ENCODE measurements at places on chromosomes 3 and 15. TPM values are rescaled to one million over a fixed set of nuclear protein-coding genes. Genes with fewer than 3 reads are reported as not detected.

- no peaks in the 10 kb centered on the region for H3K36me3 ChIP-seq
- no peaks in the 10 kb centered on the region for H3K4me1 ChIP-seq
- DNase-seq, result no peak
- no peak overlapping the region for H3K4me3 ChIP-seq
- no peaks in the 10 kb centered on the region for H3K27me3 ChIP-seq
Measured at GRCh38 chr3:110925798-110926197, 145.8 kb upstream of the NECTIN3 start.

DNA sequence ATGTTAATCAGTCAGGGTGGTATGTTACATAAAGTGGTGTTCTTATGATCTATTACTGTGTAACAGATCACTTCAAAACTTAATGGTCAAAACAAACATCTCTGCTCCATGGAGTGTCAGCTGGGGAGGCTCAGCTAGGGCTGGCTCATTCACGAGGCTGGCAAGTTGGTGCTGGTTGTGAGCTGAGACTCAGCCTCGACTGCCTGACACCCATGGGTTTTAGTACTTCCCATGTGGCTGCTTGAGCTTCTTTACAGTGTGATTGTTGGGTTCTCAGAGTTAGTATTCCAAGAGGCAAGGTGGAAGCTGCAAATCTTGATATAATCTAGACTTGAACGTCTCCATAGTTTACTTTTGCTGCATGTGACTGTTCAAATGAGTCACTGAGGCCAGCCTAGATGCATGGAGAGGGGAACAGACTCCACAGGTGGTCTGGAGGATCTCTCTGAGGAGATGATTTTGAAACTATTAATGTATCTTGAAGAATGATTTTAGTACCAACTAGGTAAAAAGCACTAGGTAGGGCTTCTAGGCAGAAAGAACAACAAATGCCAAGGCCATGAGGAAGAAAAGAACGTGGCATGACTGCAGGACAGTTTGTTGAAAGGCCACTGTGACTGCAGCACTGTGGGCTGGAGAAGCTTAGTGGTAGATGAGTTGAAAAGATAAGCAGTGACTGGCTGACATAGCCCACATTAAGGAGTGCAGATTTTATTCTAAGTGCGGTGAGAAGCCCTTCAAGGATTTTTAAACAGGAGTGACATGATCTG, 281.1 kb upstream of the PROK2 start:
- no peaks in the 10 kb centered on the region for H3K4me1 ChIP-seq
- H3K4me3 ChIP-seq, result no peak overlapping the region
- no peak overlapping the region for H3K27ac ChIP-seq
- no peaks in the 10 kb centered on the region for H3K36me3 ChIP-seq

- H3K27ac ChIP-seq, result no peak overlapping the region
- DNase-seq, result peak; percentile 43
- no peak overlapping the region for H3K4me3 ChIP-seq
- peaks cover 23% of the 10 kb centered on the region for H3K27me3 ChIP-seq
Measured at GRCh38 chr3:147377412-147378367, 28.7 kb downstream of the ZIC4 start.

DNA sequence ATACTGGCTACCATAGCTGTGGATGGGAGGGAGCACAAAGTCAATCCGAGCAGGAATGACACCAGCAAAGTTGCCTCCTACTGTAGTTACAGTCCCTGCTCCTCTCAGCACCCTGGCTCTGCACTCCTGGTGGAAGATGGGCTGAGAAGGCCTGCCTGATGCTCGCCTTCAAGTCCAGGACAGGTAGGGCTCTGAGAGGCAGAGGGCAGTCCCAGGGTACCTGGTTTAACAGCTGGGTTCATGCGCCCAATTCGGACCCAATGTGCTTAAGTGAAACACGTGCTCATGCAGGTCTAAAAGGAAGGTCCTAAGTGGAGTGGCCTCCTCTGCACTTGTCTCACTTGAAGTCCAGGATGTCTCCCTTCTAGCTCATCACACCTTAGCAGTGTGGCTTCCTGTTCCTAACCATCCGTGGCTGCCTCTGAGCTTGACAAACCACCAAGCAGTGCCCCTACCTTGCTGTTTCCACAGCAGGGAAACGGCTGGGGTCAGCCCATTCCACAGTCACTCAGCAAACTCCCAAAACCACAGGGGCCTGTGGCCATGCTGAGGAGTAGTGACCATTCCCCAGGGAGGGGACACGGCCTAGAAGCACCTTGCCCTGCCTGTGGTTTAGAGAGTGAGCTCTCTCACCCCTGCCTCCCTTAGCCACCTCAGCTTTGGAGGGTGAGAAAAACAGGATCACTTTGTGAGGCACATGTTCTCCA, 3.9 kb upstream of the MUSTN1 start:
- no peaks in the 10 kb centered on the region for H3K36me3 ChIP-seq
- no peak overlapping the region for H3K4me3 ChIP-seq
- no peak overlapping the region for H3K27ac ChIP-seq
- H3K4me1 ChIP-seq, result peaks cover 22% of the 10 kb centered on the region

DNA sequence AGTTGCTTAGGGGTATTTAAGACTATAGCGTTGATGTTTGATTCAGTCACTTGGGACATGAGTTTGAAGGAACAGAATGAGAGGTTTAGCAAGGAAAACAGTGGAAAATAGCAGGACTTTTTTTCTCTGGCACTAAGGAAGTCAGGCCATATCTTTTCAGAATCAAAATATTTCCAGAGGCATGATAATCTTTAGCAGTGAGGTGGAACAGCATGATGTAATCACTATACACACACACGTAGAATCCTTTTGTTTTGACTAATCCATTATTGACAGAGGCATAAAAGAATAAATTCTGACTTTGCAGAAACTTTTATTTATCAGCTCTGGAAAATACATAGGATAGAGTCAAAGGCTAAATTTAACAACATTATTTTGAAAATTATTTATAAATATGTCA, 174.1 kb downstream of the ZPLD1 start:
- H3K4me3 ChIP-seq, result no peak overlapping the region
- H3K27me3 ChIP-seq, result no peaks in the 10 kb centered on the region
- no peak for DNase-seq
- no peaks in the 10 kb centered on the region for H3K4me1 ChIP-seq

GRCh38 chr3:79167651-79168416, 600.0 kb downstream of the ROBO1 start:
- no peaks in the 10 kb centered on the region for H3K27me3 ChIP-seq
- H3K27ac ChIP-seq, result no peak overlapping the region
- H3K4me3 ChIP-seq, result no peak overlapping the region

The C3orf49 gene
- total RNA-seq, result not detected

DNA sequence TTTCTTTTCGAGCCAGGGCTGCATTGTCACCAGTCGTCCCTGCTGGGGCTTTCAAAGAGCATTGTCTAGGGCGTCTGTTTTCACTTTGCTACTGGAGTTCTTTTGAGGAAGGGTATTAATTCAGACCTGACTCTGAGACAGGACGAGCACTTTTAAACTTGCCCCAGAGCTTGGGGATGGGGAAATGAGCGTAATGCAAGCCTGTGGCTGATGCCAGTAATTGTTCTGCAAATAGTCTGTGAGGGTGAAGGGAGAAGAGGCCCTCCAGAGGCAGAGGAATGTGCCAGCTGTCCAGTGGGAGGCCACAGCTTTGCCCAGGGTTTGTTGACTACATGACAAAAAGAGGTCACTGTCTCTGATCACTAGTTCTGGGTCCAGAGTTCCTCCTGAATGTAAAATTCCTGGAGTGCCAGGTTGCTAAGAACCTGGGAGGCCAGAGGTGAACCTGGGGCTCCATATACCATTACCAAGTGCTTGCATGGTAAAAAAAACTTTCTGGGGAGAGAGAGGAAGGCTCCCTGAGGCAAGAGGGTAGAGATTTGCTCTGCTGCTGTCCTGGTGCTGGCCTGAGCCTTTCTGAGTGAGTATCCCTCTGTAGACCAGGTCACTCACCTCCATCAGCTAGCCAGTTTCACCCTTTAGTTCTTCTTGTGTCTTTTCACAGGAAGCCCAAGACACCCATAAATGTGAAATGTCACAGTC, 14.8 kb downstream of the EEFSEC start:
- no peak overlapping the region for H3K4me3 ChIP-seq
- DNase-seq, result no peak
- H3K36me3 ChIP-seq, result no peaks in the 10 kb centered on the region
- no peaks in the 10 kb centered on the region for H3K27me3 ChIP-seq
- H3K27ac ChIP-seq, result no peak overlapping the region

DNA sequence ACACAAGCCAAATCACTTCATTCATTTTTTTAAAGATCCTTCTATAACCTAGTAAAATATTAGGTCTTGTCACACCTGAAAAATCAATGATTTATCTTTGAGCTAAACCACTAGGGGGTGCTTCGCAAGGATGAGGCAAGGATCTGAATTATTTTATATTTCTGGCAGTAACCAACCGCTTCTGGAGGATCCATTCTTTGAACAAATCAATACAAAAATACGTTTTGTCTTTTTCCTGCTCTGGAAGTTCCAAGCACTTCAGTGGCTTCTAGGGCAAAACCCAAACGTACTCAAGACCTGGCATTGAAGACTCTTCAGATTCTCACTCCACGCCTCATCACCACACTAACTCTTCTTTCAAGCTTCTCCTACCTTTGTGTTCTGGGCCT, 486 bp downstream of the LSG1 start:
- DNase-seq, result no peak
- no peaks in the 10 kb centered on the region for H3K27me3 ChIP-seq
- no peaks in the 10 kb centered on the region for H3K36me3 ChIP-seq

DNA sequence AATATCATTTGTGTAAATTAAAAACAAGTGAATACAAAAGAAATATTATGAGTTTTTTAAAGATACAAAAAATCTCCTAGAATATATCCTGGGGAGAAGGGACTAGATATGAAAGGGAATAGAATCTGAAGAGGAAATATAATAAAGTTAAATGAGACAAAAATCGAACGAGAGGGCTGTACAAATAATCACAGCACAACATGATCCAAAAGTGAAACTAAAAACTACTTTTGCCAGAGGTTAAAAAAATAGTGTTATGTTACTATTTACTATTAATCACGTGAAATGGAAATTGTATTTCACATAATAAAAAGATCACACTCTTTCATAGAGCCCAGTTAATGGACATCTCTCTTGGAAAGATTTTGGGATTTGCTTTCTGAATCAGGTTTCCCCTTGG, 28.6 kb downstream of the CGGBP1 start:
- H3K27ac ChIP-seq, result no peak overlapping the region
- H3K36me3 ChIP-seq, result no peaks in the 10 kb centered on the region
- H3K4me1 ChIP-seq, result peaks cover 13% of the 10 kb centered on the region
- DNase-seq, result no peak

- no peaks in the 10 kb centered on the region for H3K36me3 ChIP-seq
- H3K27me3 ChIP-seq, result no peaks in the 10 kb centered on the region
- no peak overlapping the region for H3K4me3 ChIP-seq
- H3K27ac ChIP-seq, result no peak overlapping the region
- no peak for DNase-seq
Measured at GRCh38 chr3:177563792-177564191, 366.5 kb upstream of the TBL1XR1 start.

GRCh38 chr3:94619643-94620042, 556.8 kb downstream of the NSUN3 start:
- DNase-seq, result no peak
- H3K4me3 ChIP-seq, result no peak overlapping the region
- no peaks in the 10 kb centered on the region for H3K4me1 ChIP-seq
- H3K36me3 ChIP-seq, result no peaks in the 10 kb centered on the region
- no peaks in the 10 kb centered on the region for H3K27me3 ChIP-seq

GRCh38 chr3:41888368-41889076, 73.4 kb downstream of the ULK4 start:
- no peaks in the 10 kb centered on the region for H3K4me1 ChIP-seq
- H3K27me3 ChIP-seq, result no peaks in the 10 kb centered on the region
- no peak for DNase-seq

The NEK11 gene
- 8.6 TPM for total RNA-seq

GRCh38 chr3:157160658-157161424, 894 bp upstream of the CCNL1 start:
- peak overlapping the region; percentile 99 for H3K27ac ChIP-seq
- peak overlapping the region; percentile 79 for H3K4me3 ChIP-seq
- peaks cover 43% of the 10 kb centered on the region for H3K4me1 ChIP-seq
- H3K36me3 ChIP-seq, result no peaks in the 10 kb centered on the region

The UBAP1L gene
- total RNA-seq, result 5.4 TPM

GRCh38 chr3:130820976-130821375, 72.9 kb upstream of the ATP2C1 start:
- no peak overlapping the region for H3K4me3 ChIP-seq
- H3K27ac ChIP-seq, result no peak overlapping the region
- no peaks in the 10 kb centered on the region for H3K27me3 ChIP-seq
- no peak for DNase-seq
- no peaks in the 10 kb centered on the region for H3K36me3 ChIP-seq

DNA sequence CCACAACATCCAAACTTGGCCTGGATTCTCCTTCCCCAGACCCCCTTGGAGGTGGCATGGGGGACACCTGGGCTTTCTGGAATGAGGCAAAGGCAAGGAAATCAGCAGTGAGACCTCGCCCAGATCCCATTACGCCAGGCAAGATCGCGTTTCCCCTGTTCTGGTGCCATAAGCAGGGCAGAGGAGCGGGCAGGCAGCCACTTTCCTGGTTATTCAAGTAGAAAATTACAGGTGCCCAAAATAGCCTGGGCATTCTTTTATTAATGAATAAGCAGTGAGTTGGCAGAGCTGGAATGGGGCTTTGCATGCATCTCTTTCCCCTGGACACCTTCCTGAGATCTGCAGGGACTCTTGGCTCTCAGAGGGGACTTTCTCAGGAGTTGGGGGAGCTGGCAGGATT, 31.5 kb upstream of the FAM107A start:
- DNase-seq, result no peak
- no peaks in the 10 kb centered on the region for H3K36me3 ChIP-seq
- no peak overlapping the region for H3K27ac ChIP-seq
- H3K27me3 ChIP-seq, result no peaks in the 10 kb centered on the region
- H3K4me1 ChIP-seq, result no peaks in the 10 kb centered on the region

- no peak for DNase-seq
- H3K4me1 ChIP-seq, result peaks cover 48% of the 10 kb centered on the region
- no peak overlapping the region for H3K4me3 ChIP-seq
Measured at GRCh38 chr3:9899289-9899791, 3.3 kb upstream of the IL17RE start.

The UTS2B gene
- total RNA-seq, result 1.7 TPM

The RMDN3 gene
- total RNA-seq, result 19.6 TPM

DNA sequence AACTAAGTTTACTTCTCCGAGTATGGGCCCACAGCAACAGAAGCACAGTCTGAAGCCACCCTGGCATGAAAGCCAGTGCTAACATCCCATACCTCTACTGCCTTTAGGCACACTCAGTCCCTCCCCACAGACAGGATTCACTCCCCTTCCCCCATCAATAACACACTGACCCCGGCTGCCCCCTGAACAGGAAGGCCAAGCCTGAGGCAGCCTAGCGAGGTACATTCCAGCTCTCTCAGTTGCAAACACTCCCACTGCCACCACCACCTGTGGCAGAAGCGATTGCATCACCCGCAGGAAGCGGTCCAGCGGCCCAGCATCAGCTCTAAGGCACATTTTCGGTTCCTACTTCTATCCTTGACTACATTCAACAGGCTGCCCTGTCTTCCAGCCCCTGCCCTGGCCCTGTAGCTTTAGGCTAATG, 7.0 kb upstream of the BMF start:
- no peak for DNase-seq
- H3K27ac ChIP-seq, result no peak overlapping the region
- H3K36me3 ChIP-seq, result no peaks in the 10 kb centered on the region
- H3K4me3 ChIP-seq, result no peak overlapping the region

The SLC7A14 gene
- 1.2 TPM for total RNA-seq

The SOX14 gene
- total RNA-seq, result not detected

The DZIP1L gene
- 27.5 TPM for total RNA-seq

- no peaks in the 10 kb centered on the region for H3K36me3 ChIP-seq
- no peaks in the 10 kb centered on the region for H3K27me3 ChIP-seq
- peaks cover 6% of the 10 kb centered on the region for H3K4me1 ChIP-seq
- H3K27ac ChIP-seq, result no peak overlapping the region
- DNase-seq, result no peak
Measured at GRCh38 chr3:61353382-61353781, 102.1 kb upstream of the FHIT start.
